ENCODE measurements at places on chromosomes 4 and X.

- no peak for DNase-seq
Observed at GRCh38 chr4:3799496-3799895, 33.3 kb downstream of the ADRA2C start.

DNA sequence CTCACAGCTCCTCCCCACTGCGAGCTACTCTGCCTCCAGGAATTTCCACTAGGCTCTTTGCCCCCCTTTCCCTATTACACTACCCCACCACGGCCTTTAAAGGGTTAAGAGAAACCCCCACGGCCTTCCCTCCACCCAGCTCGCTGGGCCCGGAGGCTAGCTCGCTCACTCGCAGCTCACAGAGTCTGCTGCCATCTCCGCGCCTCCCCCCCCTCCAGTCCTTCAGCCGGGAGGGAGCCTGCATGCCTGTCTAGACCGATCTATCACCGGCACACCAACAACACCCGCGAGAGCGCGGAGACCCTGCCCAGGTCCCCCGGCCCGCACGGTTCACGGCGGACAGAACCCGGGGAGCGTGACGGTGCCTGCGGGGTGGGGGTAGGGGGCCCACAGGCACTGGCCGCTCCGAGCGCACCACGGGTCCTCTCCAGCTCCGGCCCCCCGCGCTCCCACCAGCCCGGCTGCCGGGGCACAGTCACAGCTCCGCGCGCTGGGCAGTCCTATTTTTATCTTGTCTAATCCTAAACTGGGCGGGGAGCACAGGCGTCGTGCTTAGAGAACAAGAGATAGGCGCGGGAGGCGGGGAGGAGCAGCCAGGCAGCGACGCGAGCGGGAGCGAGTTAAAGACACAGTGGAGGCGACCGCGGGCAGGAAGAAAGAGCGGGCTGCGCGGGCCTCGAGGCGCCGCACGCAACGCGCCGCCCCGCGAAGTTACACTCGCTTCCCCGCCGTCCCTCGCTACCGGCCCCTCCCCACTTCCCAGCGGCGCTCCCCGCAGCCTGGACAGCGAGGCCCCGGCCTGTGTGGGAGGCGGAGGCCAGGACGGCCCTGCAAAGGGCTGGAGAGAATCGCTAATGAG, 3.5 kb downstream of the BCOR start:
- no peak for DNase-seq

DNA sequence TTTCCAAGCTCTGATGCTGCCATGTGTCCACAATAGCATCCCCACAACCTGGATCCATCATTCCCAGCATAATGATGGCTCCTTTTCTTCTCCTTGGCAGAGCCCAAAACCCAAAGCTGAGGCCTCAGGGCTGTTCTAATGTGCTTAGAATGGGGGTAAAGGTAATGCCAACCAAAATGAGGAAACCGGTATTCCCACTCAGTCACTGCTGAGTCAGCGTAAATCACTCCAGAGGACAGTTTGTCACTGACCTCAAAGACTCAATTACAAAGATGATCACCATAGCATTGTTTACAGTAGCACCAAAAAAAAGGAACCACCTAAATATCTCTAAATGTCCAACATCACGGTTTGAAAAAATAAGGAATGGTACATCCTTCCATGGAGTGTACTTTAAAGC, 41.2 kb downstream of the OTOP1 start:
- no peak for DNase-seq

GRCh38 chr4:26171941-26172340, 148.9 kb upstream of the RBPJ start:
- DNase-seq, result peak; percentile 92

DNA sequence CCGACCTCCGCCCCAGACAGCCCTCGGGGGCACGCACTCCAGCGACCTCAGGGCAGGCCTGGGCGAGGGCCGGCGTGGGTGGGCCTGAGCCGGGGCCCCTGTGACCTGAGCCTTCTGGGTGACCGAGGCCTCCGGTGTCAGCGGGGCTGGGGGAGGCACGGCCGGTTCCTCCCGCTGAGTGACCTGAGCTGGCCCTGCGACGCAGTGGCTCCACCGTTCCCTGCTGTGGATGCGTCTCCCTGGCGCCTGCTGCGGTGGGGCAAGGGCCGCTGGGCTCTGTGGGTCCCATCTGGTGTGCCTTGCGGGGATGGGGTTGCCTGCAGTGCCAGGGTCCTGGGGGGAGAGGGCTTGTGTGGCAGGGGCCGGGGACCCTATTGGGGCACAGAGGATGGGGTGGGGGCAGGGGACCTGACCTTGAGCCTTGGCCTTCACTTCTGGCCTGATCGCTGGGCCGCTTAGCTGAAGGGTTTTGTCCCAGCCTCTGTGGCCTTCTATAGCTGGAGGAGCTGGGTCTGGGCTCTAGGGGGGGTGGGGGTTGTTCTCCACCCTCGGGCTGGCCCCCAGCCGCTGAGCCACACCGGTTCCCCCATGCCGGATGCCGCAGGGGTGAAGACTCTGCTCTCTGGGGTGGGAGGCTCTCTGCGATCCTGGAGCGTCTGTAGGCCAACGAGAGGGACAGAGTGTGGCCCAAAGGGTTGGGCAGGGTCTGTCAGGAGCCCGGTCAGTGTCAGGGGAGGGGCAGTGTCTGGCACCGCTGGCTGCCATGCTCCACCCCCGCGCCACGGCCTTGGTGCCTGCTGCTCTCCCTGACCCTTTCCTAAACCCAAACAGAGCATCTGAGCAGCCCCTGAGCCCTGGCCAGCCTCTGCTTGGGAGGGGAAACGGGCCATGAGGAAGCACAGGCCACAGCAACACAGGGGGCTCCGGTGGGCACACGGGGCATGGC, 2.3 kb downstream of the NAT8L start:
- no peak for DNase-seq

GRCh38 chr4:11487868-11488544, 59.3 kb upstream of the HS3ST1 start:
- DNase-seq, result no peak

DNA sequence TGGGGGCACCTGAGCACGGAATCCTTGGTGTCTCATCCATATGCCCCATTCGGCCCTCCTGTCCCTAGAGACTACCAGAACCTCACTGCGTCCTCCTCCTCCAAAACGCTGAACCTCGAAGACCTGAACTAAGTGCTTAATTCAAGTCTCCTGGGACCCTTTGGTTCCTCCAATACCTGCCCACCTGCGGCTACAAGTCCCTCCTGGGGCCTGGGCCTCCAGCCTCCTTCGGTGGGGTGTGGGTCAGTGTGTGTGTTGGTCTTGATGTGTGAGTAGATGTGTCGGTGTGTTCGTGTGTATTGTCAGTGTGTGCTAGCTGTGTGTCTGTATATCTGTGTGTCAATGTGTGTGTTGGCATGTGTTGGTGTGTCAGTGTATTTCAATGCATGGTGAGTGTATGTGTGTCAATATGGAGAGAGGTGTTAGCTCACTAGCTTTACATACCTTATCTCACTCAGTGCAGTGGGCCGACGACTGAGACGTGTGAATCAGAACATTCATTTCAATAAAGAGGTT, 2.6 kb upstream of the SEPTIN6 start:
- no peak for DNase-seq

GRCh38 chr4:76830964-76831703, 66.8 kb downstream of the SOWAHB start:
- peak; percentile 79 for DNase-seq

DNA sequence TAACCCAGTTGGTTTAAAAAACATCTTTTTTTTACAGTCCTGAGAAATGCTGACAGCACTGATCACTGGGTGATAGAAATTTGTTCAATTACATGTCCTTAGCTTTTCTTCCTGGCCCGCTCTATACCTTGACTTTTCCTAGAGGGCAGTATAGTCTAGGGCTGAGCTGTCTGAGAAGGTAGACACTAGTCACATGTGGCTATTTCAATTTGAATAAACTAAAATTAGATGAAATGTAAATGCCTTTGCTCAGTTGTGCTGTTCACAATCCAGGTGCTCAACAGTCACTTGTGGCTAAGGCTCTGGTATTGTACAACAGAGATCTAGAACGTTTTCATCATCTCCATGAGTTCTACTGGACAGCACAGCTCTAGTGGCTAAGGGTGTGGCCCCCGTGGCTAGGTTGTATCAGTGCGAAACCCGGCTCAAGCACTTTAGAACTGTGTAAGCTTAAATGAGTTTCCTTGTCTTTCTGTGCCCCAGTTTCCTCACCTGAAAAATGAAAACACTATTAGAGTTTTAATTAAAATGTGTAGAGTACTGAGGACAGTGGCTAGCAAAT, 111.6 kb upstream of the WDR17 start:
- DNase-seq, result no peak
